ENCODE measurements at places on chromosomes 12 and 14.
A peak's percentile ranks its signal among the peaks of the same experiment; 100 is the strongest.

DNA sequence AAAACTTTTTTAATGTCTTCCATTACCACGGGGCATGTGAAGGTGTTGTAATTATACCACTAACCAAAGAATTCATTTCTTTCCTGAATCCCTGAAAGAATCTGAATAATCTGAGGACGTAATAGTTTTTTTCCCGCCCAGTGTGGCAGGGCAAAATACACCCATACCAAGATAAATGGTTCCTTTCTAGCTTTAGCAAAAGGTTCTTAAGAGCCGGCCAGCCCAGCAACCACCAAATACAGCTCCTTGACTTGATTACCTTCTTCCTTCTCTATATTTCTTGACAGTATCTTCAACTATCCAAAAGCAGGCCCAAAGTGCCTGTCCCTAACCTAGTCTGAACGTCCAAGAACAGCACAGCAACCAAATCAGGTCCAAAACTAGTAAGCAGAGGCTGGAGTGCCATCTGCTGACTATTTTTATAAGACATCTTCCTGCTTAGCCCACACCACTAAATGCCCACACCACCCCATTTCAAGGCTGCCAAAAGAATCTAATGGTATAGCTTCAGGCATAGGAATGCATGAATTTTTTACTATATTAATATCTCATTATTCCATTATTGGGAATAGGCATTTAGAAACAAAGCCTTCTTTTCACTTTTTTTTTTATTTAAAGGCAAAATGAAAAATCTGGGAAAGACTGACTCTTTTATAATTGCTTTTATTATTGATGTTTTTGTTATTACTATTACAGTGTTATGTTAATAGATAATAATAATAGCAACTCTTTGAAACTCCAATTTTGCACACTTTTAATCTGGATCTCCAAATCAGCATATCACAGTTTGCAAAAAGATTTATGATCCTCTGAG, 524.4 kb downstream of the MED13L start:
- DNase-seq = no peak

GRCh38 chr14:68696266-68696665, 96.6 kb downstream of the ZFP36L1 start:
- DNase-seq = no peak

- peak; percentile 7 for DNase-seq
Observed at GRCh38 chr14:78752518-78753188, 582.5 kb downstream of the NRXN3 start.

DNA sequence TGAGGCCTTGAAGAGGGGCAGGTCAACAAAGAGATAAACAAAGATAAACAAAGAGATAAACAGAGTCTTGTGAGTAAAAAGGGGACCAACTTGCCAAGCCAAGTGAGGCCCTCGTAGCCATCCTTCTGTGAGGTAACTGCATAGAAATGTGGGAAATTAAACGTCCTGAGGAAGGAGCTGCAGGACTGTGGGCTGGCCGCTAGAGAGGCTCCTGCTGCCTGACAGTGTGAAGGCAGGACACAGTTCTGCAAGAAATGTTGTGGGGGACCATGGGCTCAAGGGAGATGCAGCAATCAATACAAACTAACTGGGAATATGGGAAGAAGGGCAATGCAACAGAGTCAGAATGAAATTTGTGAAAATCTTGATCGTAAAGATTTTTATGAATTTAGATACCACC, 91.9 kb downstream of the SLC8A3 start:
- no peak for DNase-seq

GRCh38 chr14:94975366-94975765, 182.0 kb downstream of the DICER1 start:
- DNase-seq = no peak

GRCh38 chr12:98388126-98388525, 127.3 kb upstream of the TMPO start:
- no peak for DNase-seq

- no peak for DNase-seq
Observed at GRCh38 chr12:124497658-124498057, 69.8 kb downstream of the NCOR2 start.

DNA sequence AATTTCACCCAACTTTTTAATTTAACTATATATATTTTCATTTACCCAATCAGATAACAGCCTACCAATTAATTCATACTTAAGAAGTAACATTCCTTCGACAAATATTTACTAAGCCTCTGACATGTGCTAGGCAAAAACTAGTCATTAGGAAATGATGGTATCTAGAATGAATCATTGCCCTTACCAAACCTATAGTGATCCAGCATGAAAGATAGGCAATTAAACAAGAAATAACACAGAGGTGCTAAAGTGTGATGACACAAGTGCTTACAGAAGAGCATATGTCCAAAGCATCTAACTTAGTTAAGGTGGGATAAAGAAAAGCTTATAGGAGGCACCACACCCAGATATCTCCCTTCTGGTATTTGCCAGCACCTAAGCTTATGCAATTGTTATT, 166.5 kb upstream of the RASSF8 start:
- DNase-seq = no peak

- no peak for DNase-seq
Observed at GRCh38 chr14:54768501-54769129, 134.0 kb downstream of the GCH1 start.

- peak; percentile 82 for DNase-seq
Observed at GRCh38 chr12:55728939-55729818, at the start of gene CD63. Gene CD63 (minus strand): TSS chr12:55729009. CDS start chr12:55728341, 668 bp downstream.

DNA sequence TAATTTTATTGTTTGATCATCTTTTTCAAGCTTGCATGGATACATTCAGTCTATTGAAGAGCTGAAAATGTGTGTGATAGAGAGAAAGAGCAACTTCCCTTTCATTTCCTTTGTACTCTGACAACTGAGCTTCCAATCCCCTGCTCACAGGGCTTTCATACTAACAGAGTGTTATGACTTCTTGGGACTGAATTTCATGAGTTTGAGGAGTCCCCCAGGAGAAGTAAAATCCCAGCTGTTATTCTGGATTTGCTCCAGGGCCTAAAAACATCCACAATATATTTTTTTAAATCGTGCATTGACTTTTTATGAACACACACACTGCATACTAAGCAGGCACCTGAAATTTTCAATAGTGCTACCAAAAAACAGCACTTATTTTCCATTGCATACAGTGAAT, 195.8 kb upstream of the CAND1 start:
- DNase-seq = no peak

- no peak for DNase-seq
Observed at GRCh38 chr12:132545164-132545953, 55.4 kb downstream of the FBRSL1 start.

GRCh38 chr12:34253674-34254073, 231.4 kb downstream of the ALG10 start:
- DNase-seq = no peak

DNA sequence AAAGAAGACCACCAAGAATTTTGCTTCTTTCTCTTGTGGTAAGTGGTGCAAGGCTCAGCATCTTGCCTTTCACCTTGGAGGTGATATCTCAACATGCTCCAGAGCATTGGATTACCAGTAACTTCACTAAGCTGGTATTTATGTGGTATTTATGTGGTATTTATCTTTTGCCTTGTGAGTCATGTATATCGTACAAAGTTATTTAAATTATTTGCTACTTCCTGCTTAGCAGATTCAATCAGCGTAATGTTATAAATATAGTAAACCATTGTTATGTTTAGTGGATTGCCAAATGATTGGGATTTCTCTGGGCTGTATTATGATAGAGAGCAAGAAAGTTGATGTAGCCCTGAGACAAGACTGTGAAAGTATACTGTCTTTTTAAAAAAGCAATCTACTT, 366.4 kb downstream of the IPO8 start:
- no peak for DNase-seq

DNA sequence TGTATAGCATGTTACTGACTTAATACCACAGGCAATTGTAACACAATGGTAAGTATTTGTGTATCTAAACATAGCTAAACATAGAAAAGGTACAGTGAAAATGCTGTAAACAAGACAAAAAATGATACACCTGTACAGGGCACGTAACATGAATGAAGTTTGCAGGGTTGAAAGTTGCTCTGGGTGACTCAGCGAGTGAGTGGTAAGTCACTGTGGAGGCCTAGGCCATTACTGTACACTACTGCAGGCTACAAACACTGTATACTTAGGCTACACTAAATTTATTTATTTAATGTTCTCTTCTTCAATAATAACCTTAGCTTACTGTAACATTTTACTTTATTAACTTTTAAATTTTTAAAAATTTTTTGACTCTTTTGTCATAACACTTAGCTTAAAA, 158.4 kb downstream of the IPO8 start:
- no peak for DNase-seq

- DNase-seq = no peak
Observed at GRCh38 chr12:110108309-110109036, 15.7 kb upstream of the IFT81 start.

DNA sequence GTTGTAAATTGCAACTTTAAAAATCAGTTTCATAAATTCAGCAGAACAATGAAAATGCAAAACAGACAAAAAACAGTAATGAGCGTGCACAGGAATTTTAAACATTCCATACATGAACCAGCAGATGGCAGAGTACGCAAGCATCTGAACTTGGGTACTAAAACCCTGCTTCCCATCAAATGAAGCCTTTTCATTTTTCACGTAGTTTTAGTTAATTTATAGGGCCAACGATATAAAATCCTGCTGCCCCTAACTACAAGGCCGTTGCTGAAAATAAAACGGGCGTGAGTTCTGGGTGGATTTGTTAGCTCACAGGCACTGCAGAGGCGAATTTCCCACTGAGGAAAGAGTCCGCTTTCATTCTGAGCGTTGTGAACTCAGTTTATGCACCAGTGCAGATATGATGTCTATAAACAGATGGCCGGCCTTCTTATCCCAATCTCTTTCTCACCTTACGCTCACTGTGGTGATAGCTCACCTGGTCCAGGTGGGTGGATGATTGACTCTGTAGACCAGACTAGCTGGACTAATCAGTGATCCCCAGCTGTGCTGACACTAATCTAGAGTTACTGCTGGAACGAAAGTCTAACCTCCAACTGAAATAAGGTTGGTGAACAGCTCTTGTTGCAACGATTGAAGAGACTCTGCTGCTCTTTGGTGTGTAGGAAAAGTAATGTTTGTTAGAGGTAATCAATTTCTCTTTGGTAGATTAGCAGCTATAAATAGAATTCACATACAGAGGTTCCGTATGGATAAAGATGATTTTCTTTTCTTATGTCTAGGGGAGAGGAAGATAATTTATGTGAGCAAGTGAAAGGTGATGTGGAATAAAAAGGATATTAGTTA, 89.2 kb downstream of the PDZRN4 start:
- no peak for DNase-seq

DNA sequence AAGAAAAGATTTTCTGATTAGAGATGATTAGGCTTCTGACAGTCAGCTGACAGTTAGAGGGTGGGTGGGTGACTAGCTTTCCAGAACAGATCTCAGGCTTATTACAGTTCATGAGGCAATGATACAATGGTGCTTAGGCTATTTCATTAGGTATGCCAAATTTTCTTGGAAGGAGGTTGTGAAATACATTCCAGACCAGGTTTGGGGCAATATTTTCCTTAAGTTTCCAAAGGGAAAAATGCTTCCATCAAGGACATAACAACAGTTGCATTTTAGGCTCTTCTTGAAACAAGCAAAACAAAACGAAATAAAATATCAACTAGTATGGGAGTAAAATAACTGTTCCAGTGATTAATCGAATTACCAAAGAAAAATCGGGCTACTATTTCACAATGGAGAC, 59.3 kb upstream of the CNTN1 start:
- no peak for DNase-seq

GRCh38 chr12:104413330-104413729, 43.4 kb upstream of the CHST11 start:
- no peak for DNase-seq

GRCh38 chr12:11499806-11500187, 104.4 kb upstream of the PRB2 start:
- DNase-seq = peak; percentile 18

GRCh38 chr12:12691549-12691948, 4.4 kb downstream of the GPR19 start:
- no peak for DNase-seq

DNA sequence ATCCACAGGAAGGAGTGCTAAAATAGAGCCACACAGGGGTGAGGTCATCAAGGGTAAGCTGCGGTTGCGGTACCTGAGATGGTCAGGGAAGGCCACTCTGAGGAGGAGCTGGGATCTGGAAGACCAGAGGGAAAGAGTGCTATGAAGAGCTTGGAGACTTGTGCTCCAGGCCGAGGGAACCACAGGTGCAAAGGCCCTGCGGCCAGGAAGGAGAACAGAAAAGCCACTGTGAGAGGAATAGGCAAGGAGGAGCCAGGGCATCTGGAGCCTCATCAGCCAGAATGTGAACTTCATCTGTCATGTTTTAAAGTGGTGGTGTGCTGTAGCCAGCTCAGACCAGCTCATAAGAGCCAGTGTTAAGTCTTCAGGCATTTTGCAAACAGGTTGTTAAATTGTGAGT, 5.5 kb upstream of the CCDC197 start:
- no peak for DNase-seq

DNA sequence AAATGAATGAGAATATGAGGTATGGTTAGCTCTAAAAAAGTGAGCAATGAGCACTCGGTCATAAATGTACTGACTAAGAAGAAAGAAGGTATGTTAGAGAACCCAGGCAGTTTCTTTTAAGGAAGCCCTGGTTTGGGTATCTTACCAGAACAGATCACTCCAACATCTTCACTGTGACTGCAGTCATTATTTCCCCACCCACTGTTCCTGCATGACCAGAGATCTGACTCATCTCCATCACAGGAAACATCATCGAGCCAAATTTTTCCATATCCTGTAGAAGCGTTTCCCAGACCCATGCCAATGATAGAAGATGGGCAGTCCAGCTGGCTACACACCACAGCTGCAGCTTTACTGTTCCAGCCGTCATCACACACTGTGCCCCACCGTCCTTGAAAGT, 48.0 kb downstream of the CD163L1 start:
- DNase-seq = no peak

DNA sequence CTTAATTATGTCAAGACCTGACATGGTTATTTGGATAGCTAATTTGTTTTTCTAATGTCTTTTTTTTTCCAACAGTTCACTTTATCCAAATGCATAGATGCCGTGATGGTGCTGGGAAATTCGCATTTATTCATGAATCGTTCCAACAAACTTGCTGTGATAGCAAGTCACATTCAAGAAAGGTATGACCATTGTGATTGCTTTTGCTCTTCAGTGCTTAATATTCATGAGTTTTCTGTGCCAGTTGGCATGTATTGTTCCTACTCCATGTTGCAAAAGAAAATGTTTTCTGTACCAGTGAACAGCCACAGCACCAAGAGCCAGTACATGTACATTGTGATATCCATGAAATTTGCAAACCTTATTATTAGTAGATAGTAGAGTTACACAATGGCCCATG, 11.8 kb downstream of the GTF2H3 start:
- DNase-seq = no peak

GRCh38 chr14:51616256-51616655, 35.5 kb upstream of the FRMD6 start:
- no peak for DNase-seq

DNA sequence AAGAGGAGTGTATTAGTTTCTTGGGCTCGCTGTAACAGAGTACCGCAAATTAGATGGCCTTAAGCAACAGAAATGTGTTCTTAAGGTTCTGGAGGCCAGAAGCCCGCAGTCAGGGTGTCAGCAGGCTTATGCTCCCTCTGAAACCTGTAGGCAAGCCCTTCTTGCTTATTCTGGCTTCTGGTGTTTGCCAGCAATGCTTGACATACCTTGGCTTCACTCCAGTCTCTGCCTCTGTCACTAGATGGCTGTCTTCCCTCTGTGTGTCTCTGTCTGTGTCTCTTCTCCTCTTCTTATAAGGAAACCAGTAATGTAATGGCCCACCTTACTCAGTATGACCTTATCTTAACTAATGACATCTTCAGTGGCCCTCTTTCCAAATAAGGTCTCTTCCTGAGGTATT, 85.1 kb downstream of the DERA start:
- no peak for DNase-seq

- no peak for DNase-seq
Observed at GRCh38 chr14:53526200-53526599, 373.1 kb upstream of the DDHD1 start.

All from GM06990 (cell line).